ENCODE measurements at places on chromosomes 5 and 9.

DNA sequence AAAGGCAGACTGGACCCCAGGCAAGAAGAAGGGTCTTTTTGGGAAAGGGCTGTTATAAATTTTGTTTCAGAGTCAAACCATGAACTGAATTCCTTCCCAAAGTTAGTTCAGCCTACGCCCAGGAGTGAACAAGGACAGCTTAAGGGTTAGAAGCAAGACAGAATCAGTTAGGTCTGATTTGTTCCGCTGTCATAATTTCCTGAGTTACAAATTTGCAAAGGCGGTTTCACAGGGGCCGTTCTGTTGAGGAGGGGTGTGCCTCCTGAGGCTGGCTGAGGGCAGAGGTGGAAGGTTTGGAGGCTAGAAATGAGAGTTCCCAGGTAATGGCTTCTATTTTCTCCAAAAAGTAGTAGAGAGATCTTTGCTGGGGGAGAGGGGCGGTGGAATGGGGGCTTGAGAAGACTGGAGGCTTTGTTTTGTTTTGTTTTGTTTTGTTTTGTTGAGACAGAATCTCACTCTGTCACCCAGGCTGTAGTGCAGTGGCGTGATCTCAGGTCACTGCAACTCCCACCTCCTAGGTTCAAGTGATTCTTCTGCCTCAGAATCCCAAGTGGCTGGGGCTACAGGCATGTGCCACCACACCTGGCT is 4.1 kb upstream of the CERCAM start:
- no peak for DNase-seq

DNA sequence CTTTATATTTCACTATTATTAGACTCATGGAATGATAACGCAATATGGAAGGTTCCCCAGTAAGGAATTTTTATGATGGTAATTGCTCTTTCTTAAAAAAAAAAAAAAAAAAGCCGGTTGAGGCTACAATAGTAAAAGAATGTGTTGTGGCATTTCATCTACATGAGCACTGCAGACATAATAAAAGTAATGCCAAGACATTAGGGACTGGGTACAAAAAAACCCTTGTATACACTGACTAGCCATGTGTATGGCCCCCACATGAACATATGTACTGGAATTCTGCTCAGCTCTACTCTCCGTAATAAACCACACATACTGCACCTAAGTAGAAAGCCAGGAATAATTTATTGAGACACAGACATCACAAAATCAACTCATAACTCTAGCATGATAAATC is 218.4 kb downstream of the ADAMTS6 start:
- no peak for DNase-seq

GRCh38 chr9:123359546-123359945 is 3.5 kb downstream of the CRB2 start:
- no peak for DNase-seq

DNA sequence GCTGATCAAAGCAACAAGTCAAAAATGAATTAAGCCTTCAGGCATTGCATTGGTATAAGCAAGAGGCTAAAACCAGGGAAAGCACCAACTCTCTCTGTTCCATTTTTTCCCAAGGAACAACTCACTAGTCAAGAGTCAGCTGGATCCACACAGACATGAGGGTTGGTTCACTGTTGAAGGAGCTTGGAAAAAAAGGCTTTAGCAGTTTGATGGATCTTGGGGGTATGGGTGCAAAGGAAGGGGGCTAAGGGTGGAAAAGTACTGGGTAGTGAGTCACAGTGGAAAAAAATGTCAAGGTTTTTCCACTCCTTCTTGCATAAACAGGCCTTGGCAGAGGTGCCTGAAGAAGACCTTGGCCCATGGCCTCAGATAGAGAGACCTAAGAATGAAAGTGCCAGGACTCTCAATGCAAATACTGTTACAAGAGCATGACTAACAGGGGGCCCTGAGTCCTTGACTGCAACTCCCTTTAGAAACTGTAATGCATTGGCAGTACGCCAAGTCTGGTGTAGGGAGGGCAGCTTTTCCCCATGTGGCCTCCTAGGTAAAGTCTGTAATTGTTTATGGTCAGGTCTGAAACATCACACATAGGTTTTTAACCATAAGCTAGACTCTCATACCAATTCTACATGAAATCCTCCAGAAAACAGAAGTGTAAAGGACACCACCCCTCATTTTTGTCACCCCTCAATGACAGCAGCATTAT is 23.7 kb downstream of the ACTL7A start:
- DNase-seq = peak; percentile 71

GRCh38 chr9:119179701-119180100 is 189.5 kb downstream of the BRINP1 start:
- no peak for DNase-seq

All from activated CD4-positive, alpha-beta T cell treated with anti-CD3 and anti-CD28 coated beads, Interleukin-2, amount 50 U/mL, for 24 hours (primary cell).